HFF-Myc (cell line): ENCODE measurements at places on chromosomes 4 and X.
A peak's percentile ranks its signal among the peaks of the same experiment; 100 is the strongest.

DNA sequence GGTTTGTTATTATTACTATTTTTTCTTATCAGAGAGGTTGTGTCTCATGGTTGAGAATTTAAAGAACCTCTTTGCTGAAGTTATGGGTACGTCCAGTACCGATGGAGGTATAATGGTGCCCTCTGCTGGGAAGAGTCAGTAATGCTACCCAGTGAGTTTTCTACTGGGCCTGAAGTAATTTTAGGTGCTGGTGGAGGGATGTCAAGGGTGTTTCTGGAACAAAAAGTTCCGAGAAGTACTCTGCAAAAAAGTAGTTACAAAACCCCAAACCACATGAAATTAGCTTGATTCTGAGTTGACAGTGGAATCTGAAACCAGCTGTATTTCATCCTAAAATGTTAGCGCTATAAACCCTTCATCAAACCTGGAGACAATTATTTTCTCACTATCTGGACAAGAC is 102.5 kb upstream of the MID1 start:
- peak; percentile 20 for DNase-seq

DNA sequence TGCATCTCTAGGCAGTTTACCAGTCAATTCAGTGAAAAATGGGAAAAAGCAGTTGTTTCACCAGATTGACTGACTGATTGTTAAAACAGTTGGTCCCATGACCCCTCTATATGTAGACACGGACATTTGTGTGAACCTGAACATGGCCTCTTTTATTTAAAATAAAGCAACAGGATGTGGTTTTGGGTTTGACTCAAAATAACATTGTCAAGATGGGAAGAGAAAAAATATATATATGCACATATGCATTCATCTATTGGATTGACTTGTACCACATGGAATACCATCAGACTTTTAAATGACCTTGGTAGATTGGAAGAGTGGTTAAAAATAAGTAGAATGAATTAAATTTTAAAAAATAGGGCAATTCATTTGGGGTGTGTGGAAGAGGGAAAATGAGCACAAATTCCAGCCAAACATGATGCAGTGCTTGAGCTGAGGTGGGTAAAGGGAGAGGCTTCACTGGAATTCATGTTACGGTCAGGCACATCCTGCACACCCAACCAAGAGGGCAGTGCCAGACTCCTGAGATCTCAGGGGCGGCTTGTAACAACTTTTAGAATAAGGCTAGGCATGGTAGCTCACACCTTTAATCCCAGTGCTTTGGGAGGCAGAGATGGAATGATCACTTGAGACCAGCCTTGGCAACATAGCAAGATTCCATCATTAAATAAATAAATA is 560.7 kb upstream of the TENM3 start:
- no peak for DNase-seq

DNA sequence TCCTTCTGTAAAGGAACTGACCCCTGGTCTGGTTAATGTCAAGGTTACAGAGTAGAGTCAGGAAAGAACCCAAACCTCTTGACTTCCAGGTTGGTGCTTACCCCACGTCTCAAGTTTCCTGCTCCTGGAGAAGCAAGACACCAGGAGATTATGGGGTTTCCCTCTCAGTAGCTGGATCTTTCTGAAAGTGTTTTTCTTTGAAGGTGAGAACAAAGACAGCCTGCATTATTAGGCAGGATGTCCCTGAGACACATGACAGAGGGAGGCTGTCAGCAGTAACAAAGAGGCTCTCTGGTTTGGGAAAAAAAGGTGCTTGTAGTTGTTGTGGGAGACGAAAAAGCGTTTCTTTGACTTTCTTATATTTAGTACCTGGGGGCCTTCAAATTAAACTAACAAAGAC is 44.7 kb upstream of the IGFBP7 start:
- no peak for DNase-seq

DNA sequence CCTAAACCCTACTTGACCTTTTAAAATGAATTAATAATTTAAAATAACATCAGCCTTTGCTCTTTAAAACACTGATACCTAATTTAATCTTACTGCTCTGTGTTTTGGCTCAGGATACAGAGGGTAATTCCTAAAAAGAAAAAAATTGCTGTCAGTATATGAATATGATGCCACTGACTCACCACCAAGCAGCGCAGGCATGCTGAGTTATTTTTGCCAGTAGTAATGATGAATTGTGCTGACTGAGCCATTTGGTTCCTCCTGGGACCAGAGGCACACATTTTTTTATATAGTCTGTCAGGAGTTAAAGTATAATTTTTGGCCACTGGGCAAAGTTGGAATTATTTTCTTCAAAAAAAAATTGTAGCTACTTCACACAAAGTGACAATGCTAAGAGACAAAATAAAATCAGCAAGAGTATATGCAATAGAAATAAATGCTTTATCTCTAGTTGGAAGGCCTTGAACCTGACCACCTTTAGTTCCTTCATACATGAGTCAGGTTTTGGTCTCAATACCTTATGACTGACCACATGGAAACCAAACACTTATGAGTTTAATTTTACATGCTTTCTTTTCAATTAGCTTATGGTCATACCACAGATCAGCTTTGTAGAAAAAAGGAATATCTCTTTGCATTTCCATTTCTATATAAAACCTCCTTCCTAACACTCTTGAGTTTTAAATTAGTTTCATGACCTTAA is 115.1 kb downstream of the PPP3CA start:
- DNase-seq, result no peak

DNA sequence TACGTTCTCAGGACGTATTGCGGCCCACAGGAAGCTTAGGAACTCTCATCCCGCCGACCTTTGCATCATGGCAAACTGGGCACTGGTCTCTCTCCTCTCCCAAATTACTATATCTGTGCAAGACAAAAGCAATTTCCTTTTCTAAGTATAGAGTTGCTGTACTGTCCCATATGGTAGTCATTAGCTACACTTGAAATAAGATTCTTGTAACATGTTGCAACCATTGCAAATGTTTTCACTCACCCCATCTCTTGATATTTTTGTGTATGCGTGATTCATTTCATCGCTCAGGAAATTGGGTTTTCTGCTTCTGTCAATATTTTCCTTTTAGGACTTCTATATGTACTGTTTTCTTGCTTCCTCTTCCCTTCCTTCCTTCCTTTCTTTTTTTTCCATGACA is 15.7 kb downstream of the ARMCX6 start:
- DNase-seq, result peak; percentile 33

DNA sequence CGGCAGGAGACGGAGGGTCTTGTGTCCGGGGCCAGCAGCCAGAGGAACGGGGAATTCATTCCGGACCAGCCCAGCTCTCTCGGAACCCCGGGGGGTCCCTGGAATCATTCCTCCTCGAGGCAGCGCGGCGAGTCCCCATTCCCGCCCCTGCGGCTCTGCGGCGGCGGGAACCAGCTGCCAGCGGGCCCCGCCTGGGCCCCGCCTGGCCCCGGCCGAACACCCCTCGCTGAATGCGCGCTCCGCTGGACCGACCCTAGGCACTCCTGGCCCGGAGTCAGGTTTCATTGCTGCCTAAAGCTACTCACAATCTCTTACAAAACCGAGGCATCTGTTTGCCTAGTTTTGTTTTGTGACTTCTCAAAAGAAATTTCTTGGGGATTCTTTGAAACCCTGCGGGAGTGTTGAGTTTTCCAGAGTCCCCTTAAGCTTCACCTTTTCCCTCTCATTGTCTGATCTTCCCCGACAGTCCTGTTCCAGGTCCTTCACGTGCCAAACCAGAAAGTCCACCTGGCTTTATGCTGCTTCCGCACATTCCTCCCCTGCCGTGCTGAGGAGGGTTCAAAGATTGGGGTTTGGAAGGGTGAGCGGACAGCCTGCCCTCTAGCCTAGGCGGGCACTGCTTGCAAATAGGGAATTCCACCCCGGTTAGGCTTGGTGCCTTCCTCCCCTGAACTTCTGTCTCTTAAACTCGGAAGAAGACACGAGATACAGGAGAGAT is 789 bp downstream of the ARHGAP10 start:
- DNase-seq, result no peak

- no peak for DNase-seq
These were observed 33.4 kb upstream of the SFRP2 start for GRCh38 chr4:153822316-153822715.

- DNase-seq, result no peak
These were observed 92.4 kb upstream of the ATXN3L start for GRCh38 chrX:13412208-13412600.

GRCh38 chr4:87235020-87235671 is 14.7 kb upstream of the KLHL8 start:
- DNase-seq, result no peak

DNA sequence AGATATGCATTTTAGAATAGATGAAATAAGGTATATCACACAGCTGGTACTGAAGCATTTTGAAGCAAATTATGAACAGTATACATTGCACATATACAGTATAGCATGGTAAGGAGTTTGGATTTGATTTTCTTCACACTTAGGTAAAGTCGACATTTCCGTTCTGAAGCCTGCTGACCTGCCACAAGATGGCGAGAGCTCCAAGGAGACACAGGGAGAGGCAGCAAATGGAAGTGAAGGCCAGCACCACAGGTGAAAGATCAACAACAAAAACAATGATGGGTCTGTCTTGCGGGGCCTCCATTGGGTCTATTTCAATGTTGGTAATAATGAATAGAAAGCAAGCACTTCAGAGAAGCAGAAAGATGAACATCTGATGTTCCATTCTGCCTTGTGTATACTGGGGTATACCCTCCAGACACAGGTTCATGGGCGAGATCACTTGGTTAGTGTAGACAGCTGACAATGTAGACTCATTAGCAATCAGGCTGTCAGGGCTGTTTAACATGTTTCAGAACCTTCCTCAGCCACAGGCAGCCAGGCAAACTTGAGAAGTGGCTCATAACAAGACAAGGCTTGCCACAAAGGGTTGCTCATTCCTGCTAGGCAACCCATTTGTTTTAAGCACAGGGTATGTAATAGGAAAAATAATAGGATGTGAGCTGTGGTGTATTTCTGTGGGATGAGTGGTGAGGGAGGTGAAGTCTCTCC is 21.4 kb upstream of the NOX1 start:
- DNase-seq, result no peak

GRCh38 chrX:11111037-11111851 is at the start of gene HCCS:
Gene HCCS (plus strand): TSS chrX:11111332. CDS start chrX:11112061, 729 bp downstream.
- DNase-seq, result no peak

GRCh38 chr4:153722036-153722435 is 37.8 kb downstream of the RNF175 start:
- no peak for DNase-seq

- DNase-seq, result no peak
These were observed 4.9 kb upstream of the ABRAXAS1 start for GRCh38 chr4:83489711-83490326.

GRCh38 chr4:163482190-163482589 is 8.6 kb upstream of the TKTL2 start:
- no peak for DNase-seq

- no peak for DNase-seq
These were observed 1.0 kb downstream of the PRDX4 start for GRCh38 chrX:23668335-23668734.

DNA sequence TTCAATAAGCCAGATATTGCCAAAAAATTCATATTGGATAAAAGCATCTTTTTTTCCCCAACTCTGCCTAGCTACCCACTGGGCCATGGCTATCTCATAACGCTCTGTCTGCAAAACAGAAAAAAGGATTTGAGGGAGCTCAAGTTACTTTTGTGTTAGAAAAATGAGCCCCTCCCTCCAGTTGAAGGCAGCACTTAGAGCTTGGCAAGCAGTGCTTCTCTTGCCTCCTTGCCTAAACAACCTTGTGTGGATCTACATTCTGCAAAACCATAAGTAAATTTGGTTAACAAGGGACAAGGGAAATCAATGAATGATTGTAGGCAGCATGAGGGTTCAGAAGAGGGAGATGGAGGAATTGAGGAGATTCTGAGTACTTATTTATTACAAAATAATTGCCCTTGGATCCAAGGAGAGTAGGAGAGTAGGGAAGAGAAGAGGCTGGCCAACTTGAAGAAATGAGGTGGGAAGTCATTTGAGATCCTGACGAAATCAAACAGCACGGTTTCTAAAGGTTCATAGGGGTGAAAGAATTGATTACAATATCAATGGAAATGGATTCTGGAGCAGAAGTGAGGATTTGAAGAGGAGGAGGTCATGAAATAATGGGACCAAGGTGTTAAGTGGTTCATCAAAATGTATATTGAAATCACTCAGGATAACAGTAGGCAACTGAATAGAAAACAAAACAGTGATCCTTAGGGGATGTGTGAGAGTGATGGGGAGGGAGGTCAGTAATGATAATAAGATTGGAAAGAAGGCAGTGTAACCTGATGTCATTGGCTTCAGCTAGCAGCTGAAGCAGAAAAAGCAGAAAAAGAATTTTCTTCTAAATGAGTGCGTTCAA is 434.8 kb upstream of the IGFBP7 start:
- DNase-seq, result no peak

DNA sequence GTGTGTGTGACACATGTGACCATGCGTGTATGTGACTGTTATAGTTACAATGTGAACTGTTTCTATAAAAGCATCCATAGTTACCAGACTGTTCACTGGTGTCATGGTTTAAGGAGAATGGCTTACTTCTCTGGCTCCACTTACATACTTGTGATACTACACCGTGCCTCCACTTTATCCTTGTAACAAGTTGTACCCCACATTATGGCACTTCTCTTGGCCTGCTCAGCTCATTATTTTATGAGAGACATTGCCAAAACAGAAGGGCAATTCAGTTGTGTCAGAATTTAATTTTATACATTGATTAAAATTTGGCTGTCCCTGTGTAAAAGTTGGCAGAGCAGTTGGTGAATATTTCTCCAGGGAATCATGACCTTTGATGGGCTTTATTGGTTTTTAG is 62.4 kb upstream of the TBC1D14 start:
- no peak for DNase-seq

DNA sequence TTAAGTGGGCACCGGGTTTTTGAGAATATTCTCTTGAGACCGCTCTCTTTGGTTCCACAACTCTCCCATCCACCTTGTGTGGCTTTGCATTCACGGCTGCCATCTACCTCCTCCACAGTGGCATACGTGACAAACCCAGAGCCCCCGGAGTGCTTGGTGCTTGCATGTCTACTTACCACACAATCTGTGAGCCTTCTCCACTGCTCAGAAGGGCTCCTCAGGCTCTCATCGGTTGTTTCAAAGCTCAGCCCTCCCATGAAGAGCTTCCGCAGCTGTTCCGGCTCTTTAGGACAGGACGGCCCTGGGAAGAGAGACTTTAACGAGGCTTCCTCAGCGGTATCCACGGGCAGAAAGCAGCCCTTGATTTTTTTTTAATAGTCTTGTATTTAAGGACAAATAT is 167.6 kb upstream of the ANK2 start:
- no peak for DNase-seq

DNA sequence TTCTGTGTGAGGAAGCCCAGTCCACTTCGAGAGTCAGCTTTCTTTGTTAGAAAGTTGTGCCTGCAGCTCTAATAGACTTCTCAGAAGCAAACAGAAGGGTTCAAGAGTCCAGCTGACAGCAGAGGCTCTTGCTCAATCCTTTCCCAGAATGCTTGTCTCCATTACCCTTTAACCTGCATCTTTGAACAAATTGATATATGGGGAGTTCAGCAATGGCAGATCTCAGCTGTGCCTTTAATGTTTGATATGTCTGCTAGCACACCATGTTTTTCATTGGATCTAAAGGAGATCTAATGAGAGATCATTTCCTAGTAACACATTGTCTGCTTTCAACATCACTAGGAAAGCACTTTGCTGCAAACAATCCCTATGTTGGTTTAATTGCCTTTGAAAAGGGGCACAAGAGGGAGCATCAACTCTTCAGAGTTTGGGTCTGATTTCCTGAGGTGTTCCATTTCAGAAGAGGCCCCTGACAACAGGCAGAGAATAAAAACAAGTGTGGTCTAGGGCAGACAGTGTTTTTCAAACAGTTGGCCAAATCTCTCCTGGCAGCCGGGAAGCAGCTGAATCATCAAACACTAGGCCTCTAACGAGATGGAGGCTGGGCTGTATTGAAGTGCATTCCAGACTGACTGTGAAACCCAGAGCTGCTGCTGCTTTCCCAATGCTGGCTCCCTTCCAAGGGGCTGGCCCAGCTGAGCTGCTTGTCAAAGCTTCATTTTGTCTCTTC is 55.5 kb downstream of the LUZP4 start:
- DNase-seq, result peak; percentile 75
